EH (cell line): ENCODE measurements at places on chromosomes 6 and 20.

GRCh38 chr20:8646033-8646441 lies 422.9 kb upstream of the PLCB4 start:
- DNase-seq, result peak; percentile 88

DNA sequence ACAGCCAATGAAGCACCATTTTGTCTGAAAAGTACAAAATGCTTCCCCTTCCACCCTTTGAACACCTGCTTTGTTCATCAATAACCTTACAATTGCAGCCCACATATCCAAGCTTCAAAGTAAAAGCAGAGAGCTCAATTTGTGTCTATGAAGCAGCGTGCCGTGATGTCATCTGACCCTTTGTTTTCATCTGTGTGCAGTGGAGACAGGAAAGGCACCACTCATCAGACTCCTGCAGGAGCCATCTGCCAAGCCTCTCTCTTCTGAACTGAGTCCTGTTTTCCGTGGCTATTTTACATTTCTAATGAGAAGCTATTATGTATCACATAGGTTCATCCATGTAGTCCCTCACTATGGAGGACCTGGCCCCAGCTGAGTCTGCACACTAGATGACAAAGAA lies 7.5 kb upstream of the LY86 start:
- no peak for DNase-seq

- DNase-seq, result no peak
Observed at GRCh38 chr20:905396-905961, 10.7 kb downstream of the ANGPT4 start.

DNA sequence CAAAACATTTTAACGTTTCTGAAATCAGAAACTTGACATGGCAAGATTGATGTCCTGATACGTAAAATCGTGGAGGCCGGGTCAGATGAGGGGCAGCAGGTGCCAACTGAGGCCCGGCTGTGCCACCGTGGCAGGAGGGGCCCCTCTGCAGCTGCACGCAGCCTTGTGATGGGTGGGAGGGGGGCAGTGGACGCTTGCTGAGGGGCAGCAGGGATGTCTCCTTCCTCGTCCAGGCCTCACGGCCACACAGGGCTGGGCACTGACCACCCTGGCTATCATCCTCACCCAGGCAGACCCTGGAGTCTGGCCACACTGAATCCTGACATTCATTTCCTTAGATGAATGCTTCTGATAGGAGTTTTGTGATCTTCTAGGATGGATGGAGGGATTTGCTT lies 114.7 kb downstream of the ERMARD start:
- DNase-seq, result no peak

DNA sequence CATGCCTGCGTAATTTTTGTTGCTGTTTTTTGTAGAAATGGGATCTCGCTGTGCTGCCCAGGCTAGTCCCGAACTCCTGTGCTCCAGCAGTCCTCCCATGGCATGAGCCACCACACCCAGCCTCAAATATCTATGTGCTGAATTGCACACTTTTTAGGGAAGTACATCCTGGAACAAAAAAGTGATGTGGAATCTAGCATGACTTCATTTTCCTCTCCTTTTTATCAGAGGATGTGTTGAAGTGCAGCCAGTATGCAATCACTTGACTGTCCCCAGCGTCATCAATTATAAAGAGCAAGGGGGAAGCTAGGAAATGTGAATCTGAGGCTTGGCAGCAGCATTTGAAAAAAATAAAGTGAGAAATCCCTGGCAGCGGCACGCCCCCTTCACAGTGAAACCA lies 6.4 kb upstream of the EXOC2 start:
- no peak for DNase-seq

- DNase-seq, result no peak
Observed at GRCh38 chr6:1903780-1904465, 294.2 kb downstream of the FOXC1 start.

DNA sequence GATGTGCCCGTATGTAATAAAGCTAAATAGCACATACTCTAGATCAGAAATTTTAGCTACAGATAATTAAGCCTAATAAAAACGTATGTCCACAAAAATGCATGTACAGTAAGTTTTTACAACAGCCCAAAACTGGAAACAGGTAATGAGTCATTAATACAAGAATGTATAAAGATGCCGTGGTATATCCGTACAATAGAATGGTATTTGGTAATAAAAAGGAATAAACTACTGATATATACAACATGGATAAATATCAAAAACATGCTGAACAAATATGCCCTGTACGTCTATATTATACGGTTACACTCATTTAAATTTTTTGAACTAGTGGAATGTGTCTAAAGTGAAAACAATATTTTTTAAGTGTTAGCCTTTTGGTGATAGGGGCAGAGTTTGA lies 128.2 kb upstream of the ADGRB3 start:
- no peak for DNase-seq

GRCh38 chr6:131890091-131890490 lies 61.1 kb downstream of the CCN2 start:
- DNase-seq, result no peak

DNA sequence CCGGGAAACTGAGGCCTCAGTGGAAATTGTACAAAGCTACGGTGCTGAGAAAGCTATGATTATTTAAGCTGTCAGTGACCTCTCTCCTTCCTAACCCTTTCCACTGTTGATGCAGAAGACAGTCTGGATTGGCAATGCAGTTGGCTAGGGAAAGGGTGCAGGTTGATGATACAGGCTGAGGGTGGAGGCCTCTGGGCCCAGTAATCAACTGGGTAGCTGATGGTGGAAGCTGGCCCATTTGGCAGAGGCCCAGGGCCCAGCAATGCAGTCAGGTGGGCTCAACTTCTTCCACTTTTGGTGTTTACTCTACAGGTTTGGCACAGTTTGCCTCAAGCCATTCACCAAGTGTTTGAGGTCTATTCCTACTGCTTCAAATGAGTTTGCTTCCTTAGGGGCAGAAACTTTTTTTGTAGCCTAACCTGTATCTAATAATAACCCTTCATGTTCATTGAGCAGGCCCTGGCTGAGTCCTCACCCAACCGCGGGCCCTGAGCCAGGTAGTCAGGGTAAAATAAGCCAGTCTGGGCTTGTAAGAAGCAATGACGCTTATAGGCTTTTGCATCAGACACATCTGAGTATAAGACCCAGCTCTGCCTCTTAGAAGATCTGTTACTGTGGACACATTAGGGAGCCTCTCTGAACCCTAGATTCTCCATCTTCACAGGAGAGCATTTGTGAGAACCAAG lies 12.1 kb downstream of the BCL2L1 start:
- DNase-seq, result no peak

DNA sequence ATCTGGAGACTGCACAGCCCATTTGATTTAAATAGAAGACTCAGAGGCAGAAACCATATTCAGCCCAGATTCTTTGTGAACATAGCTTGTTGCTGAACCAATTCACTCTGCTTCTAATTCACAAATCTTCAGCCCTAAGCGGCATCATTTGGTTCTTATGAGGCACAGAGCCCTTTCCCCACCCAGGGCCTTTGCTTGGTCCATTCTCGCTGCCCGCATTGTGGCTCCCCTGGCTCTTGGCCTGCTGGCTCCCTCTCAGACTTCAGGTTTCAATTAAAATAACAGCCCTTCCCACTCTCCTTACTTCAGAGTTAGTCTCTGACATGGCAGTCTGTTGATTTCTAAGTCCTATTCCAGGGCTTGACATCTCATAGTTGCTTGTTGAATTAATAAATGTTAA lies 9.4 kb upstream of the TMEM14A start:
- DNase-seq, result no peak

- no peak for DNase-seq
Observed at GRCh38 chr20:1953621-1954020, 40.2 kb downstream of the PDYN start.

- DNase-seq, result no peak
Observed at GRCh38 chr6:143896126-143896860, 32.0 kb downstream of the ZC2HC1B start.

DNA sequence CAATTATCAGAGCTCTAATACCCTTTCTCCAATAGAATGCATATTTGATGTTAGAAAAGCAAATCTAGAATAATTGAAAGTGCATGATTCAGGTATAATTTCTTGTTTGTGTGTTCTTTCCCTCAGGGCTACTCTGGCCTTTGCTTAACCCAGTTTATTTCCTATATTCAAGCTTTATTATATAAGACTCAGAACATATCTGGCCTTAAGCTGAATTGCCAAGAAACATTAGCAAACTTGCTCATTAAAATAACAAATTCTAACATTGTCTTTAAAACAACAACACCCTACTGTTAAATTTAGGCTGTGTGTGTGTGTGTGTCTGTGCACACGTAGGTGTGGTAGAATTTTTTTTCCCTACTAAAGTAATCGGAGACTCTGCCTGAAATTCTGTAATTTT lies 426.5 kb downstream of the UTRN start:
- DNase-seq, result no peak

GRCh38 chr6:147793871-147794643 lies 285.6 kb downstream of the SAMD5 start:
- DNase-seq, result peak; percentile 13

DNA sequence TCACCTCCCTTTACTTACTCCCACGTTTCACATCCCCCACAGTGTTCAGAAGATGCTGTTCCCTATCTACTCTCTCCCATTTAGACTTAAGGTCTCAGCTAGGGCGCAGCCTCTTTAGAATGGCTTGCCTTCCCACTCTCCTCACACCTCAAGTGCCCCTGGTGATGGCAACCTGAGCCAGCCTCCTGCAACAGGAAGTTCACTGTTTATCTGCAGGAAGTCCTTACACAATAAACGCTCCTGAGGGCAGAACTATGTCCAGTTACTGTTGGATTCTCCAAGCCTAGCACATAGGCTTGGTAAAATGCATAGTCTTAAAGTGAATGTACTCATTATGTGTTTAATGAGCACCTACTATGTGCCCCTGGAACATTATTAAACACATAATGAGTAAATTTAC lies 21.9 kb upstream of the RAB22A start:
- no peak for DNase-seq

GRCh38 chr20:36519012-36519719 lies 22.2 kb upstream of the MYL9 start:
- no peak for DNase-seq

GRCh38 chr6:125173341-125174095 lies 19.9 kb downstream of the TPD52L1 start:
- no peak for DNase-seq

GRCh38 chr6:81682858-81683620 lies 69.4 kb downstream of the TENT5A start:
- DNase-seq, result no peak

DNA sequence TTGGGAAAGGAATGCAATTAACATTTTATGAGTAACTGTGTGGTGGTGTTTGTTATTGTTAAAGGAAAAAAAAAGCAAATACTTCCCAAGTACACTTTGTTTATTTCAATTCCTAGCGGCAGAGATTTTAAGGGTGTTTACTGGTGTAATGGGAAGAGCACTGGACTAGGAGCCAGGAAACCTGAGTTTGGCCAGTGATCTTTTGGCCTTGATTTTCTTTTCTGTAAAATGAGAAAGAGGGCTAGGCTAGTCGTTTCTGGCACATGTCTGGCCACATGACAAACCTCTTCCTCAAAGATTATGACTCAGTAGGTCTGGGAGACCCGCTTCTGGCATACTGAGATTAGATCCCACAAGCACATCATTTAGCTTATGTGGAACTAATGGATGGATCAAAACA lies 428.1 kb upstream of the NOX3 start:
- peak; percentile 76 for DNase-seq

DNA sequence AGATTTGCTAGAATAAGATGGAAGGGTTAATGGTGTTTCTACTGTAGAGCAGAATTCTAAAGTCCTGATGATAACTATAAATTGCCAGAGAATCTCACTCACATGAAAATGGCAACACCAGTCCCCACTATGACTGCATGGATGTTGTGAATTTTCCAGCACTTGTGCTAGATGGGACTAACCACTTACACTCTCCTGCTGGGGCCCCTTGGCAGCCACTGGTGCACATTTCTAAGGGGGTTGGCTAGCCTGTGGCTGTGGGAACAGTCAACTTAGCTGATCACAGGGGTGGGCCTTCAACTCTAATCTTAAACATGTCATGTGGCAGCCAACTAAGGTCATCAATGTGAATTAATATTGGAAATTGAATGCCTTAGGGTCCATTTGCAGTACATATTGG lies 271.2 kb downstream of the PHACTR1 start:
- no peak for DNase-seq

DNA sequence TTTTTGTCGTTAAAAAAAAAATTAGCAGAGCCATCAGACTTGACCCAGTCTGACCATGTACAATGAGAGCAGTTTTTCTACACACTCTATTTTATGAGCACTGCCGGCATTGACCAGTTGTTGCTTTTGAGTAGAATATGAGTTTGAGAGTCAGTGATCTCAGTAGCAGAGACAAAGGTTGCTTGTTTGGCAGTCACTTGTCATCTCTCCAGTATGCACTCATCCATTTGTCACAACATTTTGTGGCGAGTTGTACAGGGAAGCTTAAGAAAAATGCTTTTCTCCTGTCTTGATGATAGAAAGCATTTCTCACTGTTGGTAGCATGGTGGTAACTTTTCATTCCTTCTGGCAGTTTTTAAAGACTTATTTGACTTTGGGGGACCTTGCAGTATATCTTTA lies 159.9 kb downstream of the MMS22L start:
- no peak for DNase-seq

GRCh38 chr20:56428410-56428809 lies 16.4 kb downstream of the CASS4 start:
- DNase-seq, result no peak

GRCh38 chr6:67102743-67103142 lies 1395.7 kb upstream of the EYS start:
- DNase-seq, result no peak

DNA sequence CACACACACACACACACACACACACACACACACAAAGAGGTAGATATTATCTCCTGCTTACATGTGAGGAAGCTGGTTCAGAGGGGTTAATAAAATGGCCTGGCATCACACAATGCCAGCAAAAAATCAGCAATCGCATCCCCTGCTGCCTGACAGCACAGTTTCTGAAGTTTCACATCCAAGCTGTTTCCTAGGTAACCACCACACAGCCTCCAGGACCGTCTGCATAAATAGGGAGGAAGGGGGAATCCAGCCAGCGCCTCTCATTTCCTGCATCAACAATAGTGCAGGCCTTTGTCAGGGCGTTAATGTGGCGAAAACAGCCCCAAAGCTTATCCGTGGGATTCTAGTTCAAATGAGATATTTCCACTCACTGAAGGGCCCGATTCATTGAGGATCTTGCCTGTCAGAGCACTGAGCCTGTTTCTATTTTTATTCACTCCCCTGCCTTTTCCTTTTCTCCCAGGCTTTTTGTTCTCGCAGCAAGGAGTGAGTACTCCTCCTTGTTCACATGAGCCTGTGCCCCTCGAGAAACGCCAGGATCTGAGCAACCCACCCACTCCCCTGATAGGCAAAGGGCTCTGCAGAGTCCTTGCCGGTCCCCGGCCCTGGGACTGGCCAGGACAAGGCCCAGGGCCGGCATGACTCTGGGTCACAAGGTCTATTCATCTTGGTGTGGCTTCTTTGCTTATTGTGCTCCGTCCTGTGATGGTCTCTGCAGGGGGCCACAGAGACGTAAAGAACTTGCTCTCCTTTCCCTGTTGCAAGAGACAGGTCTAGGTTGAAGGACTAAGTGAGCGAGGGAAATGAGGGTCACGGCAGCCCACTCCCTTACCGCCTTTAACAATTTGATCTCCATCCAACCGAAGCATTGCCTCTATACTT lies 32.7 kb downstream of the TUBB2B start:
- DNase-seq, result no peak

- DNase-seq, result no peak
Observed at GRCh38 chr6:111738631-111739030, 133.0 kb upstream of the TRAF3IP2 start.

GRCh38 chr6:109717971-109718370 lies 26.9 kb downstream of the FIG4 start:
- DNase-seq, result no peak
